ENCODE measurements at places on chromosomes 2 and 18.
A peak's percentile ranks its signal among the peaks of the same experiment; 100 is the strongest.

DNA sequence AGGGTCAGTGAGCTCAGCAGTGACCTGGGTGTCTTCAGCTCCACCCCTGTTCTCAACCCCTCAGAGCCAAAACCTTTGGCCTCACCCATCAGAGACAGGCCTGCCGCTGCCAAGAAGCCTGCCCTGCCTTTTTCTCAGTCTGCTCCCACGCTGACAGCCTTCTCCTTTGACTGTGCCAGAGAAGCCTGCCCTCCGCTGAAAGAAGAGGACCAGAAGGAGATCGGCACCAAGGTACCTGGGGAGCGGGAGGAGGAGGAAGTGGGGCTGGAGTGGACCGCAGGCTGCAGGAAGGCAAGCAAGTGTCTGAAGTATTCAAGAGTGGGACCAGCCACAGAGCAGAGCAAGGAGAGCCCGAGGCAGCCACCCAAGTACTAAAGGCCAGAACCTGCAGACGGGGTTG is 33.2 kb downstream of the TOGARAM2 start:
- no peak for DNase-seq

DNA sequence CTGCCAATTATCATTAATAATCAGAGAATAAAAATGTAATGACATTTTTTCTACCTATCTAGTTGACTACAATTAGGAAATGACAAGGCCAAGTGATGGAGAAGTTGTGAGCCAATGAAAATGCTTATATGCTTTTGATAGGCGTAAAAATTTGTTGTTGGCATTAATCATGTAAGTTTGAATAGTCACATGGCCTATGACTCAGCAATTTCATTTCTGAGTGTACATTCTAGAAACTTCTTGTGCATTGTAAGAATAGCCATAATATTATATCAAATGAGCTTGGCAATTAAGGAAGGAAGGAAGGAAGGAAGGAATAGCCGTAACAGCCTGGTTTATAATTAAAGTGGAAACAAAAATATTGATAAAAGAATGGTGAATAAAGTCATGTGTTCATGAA is 179.9 kb downstream of the PTH2R start:
- no peak for DNase-seq

- DNase-seq: no peak
These were observed 470.8 kb upstream of the VRK2 start for GRCh38 chr2:57575700-57576268.

- no peak for DNase-seq
These were observed 159.6 kb upstream of the SIX2 start for GRCh38 chr2:45168711-45169338.

DNA sequence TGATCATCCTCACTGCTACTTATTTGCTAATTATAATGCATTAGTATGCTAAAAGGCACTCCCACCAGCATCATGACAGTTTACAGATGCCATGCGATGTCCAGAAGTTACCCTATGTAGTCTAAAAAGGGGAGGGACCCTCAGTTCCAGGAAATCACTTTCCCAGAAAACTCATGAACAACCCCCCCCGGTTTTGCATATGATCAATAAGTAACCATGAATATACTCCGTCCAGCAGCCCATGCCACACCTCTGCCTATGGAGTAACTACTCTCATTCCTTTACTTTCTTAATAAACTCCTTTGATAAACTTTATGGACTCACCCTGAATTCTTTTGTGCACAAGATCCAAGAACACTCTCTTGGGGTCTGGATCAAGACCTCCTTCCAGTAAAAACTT is 86.8 kb downstream of the MALT1 start:
- DNase-seq: no peak

GRCh38 chr2:166202778-166203177 is 75.0 kb upstream of the SCN1A start:
- no peak for DNase-seq

GRCh38 chr2:43329637-43330036 is 103.2 kb upstream of the ZFP36L2 start:
- no peak for DNase-seq

- no peak for DNase-seq
These were observed 44.9 kb downstream of the NCKAP5 start for GRCh38 chr2:133523406-133523805.

GRCh38 chr18:44969214-44969795 is 288.6 kb downstream of the SETBP1 start:
- no peak for DNase-seq

DNA sequence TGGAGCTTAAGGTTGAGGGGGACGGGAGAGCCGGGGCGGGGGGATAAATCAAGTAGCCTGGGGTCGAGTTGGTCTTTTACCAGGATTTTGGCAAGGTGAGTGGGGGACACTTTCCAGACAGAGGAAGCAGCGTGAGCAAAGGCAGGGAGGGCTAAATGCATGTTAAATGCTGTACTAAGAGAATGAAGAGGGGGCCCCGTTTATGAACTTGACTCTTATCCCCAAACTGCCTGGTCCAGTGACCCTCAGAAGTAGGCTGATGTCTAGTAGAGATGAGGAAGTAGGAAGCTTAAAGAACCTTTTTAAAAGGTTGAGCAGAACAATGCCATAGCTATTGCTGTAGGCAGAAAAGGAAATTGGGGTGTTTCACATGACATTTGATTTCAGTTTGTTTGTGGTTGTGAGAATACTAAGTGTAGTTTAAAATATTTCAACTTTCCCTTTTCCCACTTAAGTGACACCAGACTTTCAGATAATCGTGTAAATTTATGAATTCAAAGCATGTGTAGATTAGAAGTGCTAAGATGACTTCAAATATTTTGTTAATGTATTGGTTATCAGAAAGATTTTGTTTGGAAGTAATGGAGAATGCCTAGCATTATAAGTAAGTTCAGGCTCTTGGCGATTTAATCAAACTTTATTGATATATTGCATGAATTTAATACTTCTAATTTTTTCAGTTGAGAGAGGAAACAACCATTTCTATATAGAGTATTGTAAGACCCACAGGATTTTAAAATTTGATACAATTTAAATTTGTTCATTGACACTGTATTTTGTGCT is 1.8 kb downstream of the REL start:
- DNase-seq: peak; percentile 8

- no peak for DNase-seq
These were observed 50.6 kb downstream of the CD8B2 start for GRCh38 chr2:106537791-106538191.

DNA sequence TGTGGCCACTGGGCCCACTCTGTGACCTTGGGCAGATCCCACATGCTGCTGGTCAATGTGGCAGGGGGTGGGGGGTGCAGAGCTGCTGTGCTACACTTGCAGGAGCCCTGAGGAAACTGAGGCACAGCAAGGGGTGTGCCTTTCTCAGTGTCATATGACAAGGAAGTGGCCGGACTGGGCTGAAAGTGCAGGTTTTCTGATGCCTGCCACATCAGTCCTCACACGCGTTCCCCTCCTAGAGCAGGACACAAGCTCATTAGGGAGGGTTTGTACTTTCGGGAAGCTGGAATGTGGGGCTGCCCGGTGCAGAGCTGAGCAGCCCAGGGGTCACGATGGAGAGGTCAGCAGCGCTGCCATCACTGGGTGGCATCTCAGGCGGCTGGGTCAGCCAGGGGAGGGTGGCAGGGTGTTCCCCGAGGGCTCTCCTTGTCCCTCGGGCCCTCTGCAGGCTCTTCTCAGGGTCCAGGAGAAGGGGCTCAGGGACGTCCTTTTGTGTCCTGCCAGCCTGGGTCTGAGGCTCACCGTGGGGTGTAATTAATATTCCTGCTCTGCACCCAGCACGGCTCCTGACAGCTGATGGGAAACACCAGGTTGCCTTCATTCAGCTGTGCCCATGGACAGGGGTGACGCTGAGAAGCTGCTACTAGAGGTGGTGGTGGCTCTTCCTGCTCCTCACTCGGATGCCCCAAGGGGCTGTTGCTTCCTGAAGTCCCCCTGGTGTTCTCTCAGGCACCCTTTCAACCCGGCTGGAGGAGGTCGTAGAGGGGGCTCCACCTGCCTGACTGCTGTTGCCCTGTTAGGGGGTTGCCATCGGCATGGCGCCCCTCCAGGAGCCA is 62.1 kb upstream of the HDAC4 start:
- DNase-seq: no peak

GRCh38 chr2:40440835-40441234 is 11.1 kb downstream of the SLC8A1 start:
- no peak for DNase-seq

- DNase-seq: no peak
These were observed 60.1 kb downstream of the SPIRE1 start for GRCh38 chr18:12597760-12598159.

GRCh38 chr2:43328832-43329231 is 102.4 kb upstream of the ZFP36L2 start:
- DNase-seq: no peak

DNA sequence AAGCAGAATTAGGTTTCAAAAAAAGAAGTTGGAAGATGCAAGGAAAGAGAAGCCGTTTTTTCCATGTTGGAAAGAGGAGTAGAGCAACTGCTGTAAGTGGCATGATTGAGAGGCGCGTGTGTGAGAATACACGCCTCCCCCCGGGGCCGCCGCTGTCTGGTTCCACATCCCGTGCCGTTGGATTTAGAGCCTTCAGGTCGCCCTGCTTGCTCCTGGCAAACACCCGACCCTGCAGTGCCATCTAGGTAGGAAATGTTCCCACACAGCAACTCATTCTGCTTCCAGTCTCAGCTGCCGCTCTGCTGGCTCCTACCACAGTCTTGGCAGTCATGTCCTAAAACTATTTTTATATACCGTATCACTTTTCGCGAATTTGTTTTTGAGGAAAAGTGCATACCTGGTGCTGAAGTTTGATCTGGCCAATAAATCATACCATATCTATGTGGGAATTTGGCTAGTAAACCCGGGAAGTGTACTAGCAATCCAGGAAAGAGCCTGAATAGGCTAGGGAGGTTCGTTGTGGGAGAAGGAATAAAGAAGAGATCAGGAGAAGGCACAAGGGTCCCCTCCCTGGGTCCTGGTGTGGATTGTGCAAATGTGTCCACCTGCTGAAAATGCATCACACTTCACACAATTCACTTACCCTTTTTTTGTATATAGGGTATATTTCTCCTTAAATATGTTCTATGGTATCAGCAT is 372.7 kb downstream of the FBXO15 start:
- DNase-seq: no peak

DNA sequence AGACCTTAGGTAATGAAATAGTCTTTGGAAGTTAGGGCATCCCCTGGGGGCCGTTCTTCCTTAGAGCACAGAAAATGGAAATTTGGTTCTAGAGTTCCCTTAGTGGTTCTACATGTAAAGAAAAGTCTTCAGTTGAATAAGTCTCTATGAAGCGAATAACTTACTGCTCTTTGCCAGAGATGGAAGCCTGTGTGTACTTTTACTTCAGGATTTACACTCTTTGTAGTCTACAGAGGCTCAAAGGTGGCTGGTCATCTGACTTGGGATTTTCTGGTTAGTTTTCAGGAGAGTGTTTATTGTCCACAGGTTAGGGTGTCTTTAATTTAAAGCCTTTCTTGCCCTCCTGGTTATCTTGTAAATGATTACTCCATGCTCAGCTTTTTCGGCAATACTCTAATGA is 210.6 kb downstream of the ZNF521 start:
- no peak for DNase-seq

GRCh38 chr2:119263025-119263424 is 39.4 kb downstream of the STEAP3 start:
- DNase-seq: no peak

GRCh38 chr2:178380763-178381162 is 70.2 kb downstream of the PRKRA start:
- DNase-seq: no peak

- DNase-seq: no peak
These were observed 157.8 kb downstream of the PIK3C3 start for GRCh38 chr18:42112657-42113420.

DNA sequence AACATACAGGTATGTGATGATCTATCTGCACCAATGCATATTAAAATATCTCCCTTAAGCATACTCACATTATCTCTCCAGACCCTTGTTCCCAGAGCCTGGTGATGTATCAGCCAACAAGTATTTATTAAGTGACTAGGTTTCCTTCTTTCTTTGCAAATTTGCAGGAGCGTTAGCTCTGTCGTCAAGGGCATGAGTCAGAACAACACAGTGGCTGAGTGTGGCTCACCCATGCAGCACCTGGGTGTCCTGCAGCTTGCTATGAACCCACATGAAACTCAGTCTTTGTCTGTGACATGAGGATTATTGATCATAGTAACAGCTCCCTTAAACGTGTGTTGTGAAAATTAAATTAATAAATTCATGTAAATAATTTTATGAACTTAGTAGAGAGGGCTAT is 96.6 kb downstream of the PIEZO2 start:
- DNase-seq: no peak

GRCh38 chr2:187483537-187483936 is 35.5 kb upstream of the CALCRL start:
- no peak for DNase-seq

DNA sequence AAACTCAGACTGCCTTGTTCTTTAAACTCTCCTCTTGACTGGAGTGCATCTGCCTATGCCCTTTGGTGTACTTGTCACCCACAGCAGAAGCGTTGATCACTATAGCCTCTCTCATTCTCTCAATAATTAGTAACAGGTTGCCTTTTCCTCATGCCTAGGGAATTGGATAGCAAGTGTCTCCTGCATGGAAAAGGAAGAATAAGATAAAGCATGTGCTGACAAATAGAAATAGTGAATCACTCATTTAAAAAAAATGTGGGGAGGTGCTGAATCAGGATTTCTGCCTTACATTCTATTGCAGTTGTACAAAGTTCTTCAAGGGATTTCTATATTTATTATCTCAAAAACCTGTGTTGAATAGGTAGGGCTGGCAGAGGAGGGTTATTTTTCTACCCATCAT is 323.0 kb downstream of the TXNL1 start:
- no peak for DNase-seq

DNA sequence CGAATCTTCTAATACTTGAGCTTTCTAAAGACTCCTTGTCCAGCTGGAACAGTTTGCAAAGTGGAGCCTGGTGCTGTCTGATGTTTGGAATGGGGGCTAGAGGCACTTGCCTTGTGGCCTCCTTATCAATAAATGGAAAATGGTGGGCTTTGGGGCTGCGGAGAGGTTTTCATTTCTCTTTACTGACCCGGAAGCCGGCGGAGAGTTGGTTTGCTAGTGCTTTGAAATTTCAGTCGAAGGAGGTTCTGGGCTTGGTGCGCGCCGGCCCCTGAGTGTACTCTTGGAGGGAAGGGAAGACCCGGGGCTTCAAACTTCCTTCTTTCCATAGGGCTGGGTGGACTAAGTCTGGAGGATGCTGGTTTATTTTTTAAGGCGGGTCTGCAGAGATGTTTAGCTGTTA is 714 bp downstream of the RPIA start:
- DNase-seq: no peak

GRCh38 chr2:238136820-238137537 is 1.5 kb upstream of the KLHL30 start:
- no peak for DNase-seq

DNA sequence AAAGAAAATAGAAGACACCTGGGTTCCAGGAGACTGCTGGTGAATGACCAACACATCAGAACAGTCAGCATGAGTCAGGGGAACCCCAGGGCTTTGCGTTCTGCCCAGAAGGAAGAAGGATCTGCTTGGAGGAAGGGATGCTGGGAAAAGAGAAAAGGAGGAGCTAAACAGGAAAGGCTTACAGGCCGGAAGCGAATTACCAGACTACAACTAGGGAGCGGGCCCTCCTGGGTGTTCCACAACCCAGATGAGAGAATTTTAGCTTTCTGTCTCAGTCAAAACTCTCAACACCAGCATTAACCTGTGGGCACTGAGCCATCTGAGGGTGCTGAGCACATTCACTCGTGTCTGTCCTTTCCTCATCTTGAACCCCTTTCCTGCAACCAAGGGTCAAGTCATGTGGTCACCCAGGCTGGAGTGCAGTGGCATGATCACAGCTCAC is 19.2 kb downstream of the CDC42EP3 start:
- no peak for DNase-seq
